ENCODE measurements at places on chromosomes 2 and 18.
A peak's percentile ranks its signal among the peaks of the same experiment; 100 is the strongest.

DNA sequence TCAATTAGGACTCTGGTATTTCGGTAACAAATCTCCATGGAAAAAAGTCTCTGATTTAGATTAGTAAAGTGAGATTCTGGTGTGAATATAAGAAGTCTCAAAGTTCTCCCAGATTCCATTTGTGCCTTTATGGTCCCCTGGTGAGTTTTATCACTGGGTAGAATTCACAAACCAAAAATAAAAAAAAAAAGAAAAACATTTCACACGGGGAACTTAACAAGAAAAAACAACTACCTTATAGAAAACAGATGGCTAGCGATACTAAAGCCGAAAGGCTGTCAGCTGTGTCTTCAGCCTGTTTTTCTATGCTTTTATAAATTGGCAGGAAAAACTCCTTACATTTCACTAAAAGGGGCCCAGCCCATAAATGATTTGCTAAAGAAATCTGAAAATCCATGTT lies 50.6 kb downstream of the COL5A2 start:
- no peak for DNase-seq

DNA sequence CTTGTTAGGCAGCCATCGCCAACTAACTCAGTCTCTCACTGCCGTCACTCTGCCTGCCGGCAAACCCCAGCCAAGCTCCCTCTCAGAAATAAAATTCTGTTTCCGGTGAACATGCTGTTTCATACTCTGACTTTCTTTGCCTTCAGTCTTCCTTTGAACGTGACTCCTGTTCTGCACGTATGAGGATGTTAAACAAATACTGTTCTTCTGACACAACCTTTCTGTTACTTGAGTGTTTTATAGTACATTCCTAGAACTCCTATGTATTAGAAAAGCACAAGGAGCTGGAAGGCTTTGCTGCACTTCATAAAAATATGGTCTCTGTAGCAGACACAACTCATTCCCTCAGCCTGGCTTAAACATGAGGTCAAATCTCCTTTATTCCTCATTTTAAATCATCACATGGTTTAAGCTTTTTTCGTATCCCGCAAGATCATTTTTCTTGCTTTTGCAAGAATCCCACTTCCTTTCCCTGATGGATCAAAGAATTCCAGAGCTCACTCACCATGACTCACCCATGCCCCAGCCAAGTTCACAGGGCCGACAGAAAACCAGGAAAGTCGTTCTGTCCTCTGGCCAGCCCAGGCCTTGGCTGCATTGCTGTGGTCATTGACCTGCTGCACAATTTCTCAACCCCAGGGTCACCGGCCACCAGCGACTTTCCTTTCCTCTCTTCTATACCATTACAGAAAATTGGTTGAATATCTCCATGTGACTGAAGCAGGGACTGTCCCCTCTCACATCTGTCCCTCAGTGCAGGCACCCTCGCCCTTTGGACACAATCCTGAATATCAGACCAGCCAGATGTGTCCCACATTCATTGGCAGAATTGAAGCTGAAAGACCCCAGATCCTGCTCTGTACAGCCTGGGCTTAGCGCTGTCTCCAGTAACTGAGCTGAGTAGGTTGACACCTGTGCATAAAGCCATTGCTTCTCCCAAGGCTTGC lies 183.1 kb upstream of the ARL4C start:
- DNase-seq: peak; percentile 60

DNA sequence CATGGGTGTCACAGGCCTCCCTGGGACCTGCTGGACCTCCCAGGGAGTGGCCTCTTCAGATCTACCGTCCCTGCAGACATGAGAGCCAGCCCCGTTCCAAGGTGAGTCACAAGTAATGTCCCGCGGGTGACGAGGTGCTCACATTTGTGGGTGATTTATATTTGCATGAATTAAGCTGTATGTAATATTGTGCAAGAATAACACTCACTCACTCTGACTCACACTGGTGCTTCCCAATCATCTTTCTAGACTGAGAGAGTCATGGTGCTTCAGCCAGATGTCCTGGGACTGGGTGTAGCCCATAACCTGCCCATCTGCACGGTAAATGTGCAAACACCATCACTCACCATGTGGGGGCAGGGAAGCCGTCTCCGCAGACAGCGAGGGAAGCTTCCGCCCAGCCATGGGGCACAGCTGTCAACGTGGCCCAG lies 347.5 kb upstream of the SALL3 start:
- DNase-seq: no peak

DNA sequence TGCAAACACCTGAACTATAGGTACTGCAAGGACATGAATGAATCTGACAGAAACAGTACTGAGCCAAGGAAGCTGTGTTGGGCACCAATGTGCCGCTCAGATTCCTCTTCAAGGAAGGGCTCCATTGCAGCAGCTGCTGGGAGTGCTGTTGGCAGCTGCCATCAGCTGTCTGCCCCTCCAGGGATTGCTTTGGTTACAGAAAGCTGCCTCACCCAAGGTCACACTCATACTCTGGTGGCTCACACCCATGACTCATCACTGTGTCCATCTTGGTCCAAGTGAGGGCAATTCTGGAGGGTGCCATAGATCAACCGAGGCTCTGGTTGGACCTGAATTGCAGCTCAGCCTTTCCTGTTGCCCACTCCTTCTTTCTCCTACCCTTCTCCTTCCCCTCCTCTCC lies 24.4 kb upstream of the TRPM8 start:
- no peak for DNase-seq

DNA sequence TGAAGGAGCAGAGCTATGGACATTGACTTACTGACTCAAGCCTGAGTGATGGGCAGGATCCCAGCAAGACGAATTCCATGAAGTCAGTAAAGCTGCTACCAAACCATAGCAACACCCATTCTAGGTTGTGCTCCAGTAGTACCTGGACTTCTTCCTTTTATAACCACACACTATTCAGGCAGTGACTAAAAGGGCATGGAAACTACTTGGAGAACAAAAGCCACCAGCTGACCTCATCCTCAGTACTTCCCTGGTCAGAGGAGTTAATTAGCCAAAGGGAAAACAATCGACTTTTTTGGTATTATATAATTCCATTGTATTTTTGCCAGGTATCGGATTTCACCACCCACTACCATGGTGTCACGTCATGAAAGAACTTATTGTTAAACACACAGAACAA lies 237.1 kb downstream of the TTC32 start:
- DNase-seq: no peak

DNA sequence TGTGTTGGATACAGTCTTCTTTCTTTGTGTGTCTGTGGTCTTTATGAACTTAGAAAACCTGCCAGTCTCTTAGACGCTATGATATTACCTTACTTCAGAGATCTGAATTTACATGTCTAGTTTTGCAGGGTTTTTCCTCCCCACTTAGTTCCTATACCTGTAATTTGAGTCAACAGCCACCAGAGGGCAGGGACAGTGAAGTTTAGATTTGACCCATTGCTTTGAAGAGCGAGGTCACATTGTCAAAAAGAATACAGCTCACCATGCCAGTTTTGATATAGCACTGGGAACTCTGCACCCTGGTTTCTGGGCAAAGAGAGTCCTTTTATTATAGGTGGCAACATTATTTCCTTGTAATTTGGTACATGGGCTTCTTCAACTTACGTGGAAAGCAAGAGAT lies 102.3 kb downstream of the MAPK4 start:
- no peak for DNase-seq

GRCh38 chr2:64581777-64582539 lies 57.8 kb downstream of the AFTPH start:
- DNase-seq: no peak

DNA sequence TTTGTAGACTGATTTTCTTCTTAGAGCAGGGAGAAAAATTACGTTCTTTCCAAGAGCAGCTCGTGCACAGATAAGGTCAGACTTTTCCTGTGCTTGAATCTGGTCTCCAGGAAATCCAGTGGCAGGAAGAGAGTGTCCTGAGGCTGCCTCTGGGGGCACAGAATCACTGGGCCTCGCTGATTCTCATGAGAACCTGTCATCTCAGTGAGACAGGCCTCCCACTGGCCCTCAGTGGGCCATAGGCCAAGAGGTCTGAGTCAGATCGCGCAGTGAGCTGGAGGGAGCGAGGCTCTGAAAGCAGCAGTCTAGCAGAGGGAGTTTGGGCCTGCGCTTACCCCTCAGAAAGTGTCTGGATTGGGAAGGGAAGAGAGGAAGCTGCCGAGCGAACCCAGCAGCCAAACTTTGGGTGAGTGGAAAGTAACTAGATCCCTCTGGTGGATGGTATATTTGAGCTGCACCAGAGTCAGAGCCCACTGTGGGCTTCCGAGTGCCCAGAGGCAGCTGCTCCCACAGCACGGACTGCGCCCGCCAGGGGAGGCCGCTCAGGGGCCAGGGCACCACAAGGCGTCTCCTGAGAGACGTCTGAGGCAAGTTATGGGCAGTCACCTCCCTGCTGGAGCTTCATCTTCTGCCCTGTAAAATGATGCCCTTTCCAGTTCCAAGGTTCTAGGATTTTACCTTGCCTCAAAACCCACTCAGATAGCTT lies 8.2 kb downstream of the GDF7 start:
- no peak for DNase-seq

DNA sequence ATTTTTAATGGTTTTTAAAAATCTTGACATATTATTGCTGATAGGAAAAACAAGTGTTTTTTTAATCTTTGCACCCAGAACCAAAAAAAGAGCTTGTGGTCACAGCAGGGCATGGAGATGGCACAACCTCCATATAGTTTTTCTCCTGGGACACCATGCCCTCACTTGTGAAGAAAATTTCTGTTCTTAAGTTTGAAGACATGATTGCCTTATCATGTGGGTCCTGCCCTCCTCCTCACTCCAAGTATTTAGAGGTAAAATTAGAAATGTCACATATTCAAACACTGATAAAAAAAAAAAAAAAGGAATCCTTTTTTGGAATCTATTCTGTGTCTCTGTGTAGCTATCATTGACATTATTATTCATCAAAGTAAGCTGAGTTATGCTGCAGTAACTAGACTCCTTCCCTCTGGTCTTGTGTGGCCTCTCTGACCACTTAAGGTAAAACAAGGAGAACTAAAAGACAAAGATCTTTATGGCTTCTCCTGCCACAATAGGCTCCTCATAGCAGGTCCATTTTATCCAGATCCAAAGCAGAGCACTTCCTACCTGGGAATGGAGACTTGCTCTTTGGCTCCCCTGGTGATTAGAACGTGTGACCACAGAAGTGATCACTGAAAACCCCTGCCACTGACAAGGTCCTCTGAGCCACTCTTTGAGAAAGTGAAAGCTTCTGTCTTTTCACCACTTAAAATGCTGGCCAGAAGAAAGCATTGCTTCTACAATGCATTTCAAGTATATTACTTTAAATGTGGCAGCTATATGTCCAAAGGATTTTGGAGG lies 19.8 kb downstream of the ADD2 start:
- no peak for DNase-seq

GRCh38 chr2:237164474-237165042 lies 78.9 kb downstream of the COPS8 start:
- DNase-seq: no peak

DNA sequence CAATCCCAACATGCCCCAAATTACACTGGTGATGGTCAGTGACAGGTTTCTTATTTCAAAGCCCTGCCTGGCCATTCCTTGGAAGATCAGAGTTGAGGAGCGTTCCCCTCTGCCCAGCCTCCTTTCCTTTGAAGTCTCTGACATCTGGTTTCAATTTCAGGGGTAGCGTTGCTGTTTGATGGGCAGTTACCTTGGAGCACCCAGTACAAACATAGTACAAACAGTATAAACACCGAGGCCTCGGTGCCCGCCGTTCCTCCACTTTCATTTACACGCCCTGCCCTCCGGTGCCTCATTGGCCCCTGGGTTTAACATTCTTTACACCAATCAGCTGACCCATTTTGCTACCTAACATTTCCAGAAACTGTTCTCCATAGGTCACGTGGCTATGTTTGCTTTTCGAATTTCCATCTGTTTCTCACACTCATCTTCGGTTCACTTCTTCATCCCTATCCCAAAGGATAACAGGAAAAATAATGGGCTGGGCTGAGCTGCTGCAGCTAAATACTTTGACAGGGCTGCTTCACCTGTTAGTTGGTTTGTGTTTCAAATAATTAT lies 65.6 kb downstream of the NRP2 start:
- DNase-seq: no peak

GRCh38 chr2:105858868-105859693 lies 114.4 kb downstream of the NCK2 start:
- DNase-seq: no peak

- no peak for DNase-seq
Observed at GRCh38 chr18:43276491-43276890, 799 bp downstream of the SYT4 start.

GRCh38 chr2:71299507-71299906 lies 32.1 kb upstream of the ZNF638 start:
- no peak for DNase-seq

DNA sequence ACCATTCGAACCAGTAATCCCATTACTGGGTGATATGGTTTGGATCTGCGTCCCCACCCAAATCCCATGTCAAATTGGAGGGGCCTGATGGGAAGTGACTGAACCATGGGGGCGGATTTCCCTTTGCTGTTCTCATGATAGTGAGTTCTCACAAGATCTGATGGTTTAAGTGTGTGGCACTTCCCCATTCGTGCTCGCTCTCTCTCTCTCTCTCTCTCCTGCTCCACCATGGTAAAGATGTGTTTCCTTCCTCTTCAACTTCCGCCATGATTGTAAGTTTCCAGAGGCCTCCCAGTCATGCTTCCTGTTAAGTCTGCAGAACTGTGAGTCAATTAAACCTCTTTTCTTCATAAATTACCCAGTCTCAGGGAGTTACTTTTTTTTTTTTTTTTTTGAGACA lies 62.6 kb downstream of the NBAS start:
- DNase-seq: no peak

- no peak for DNase-seq
Observed at GRCh38 chr18:35143622-35144596, 96.9 kb upstream of the ZNF397 start.

DNA sequence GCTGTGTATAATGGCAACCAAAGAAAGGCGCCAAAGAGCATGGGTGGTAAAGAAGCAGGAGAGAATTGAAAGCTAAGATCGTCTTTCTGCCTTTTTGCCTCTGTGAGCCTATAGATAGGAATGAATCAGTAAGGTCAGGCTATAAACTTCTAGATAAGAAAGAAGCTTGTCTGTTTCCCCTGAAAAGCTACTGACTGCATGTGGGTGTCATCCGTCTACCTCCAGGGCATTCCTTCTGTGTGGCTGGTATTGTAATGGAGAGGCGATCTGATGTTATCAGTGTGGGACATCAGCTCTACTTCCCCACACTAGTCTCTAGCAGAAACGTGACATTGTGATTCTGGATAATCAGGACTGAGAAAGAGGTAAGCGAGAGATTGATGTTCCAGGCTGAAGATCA lies 63.4 kb upstream of the PLA2R1 start:
- no peak for DNase-seq

DNA sequence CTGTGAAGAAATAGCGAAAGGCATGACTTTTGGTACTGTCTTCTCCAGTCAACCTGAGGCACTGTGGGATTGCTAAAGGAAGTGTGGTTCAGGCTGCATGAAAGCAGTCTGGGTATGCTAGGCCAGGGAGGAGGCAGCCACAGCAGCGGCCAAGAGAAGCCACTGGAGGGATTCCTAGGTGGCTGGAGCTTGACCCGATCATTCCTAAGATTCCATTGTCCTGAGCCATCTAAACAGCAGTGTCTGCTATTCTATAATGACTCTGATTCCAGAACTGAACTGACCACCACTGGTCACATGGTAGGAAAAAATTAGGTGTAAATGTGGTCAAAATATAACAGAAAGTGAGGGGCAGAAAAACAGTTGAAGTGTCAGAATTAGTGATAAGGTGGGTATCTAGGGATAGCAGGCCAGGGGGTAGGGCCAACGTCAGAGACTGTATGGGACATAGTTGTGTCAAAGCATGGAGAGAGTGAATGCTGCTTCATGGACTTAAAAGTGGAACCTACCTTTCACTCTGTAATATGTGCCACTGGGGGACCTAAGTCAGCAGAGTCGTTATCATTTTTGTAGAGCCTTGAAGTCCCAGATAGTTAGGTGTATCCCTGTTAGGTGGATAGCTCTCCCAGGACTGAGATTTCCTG lies 204.6 kb downstream of the CTNNA2 start:
- no peak for DNase-seq

- no peak for DNase-seq
Observed at GRCh38 chr18:32760391-32760790, 12.4 kb downstream of the KLHL14 start.

Measured in left ventricle myocardium inferior (tissue), 1 donor.